ENCODE measurements at places on chromosomes 1 and 21.
A peak's percentile ranks its signal among the peaks of the same experiment; 100 is the strongest.

- no peak for DNase-seq
Measured at GRCh38 chr1:54417123-54417522, 10.9 kb upstream of the SSBP3 start.

DNA sequence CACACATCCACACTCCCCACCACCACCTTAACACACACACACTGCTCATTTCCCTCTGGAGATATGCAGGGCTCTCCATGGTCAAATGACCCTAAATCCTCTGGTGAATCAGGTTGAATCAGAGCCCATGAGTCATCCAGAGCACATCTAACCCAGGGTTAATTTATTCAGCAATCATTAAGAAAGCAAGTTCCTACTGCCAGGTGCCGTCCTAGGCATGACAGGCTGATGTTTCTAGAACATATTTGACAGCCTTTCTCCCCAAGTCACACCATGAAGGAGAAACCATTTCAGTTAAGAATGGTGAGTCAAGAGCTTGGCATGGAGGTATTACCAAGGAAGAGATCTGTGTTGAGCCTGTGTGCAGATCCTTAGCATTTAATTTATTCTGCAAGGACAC is 194.3 kb upstream of the CAMK1G start:
- no peak for DNase-seq

DNA sequence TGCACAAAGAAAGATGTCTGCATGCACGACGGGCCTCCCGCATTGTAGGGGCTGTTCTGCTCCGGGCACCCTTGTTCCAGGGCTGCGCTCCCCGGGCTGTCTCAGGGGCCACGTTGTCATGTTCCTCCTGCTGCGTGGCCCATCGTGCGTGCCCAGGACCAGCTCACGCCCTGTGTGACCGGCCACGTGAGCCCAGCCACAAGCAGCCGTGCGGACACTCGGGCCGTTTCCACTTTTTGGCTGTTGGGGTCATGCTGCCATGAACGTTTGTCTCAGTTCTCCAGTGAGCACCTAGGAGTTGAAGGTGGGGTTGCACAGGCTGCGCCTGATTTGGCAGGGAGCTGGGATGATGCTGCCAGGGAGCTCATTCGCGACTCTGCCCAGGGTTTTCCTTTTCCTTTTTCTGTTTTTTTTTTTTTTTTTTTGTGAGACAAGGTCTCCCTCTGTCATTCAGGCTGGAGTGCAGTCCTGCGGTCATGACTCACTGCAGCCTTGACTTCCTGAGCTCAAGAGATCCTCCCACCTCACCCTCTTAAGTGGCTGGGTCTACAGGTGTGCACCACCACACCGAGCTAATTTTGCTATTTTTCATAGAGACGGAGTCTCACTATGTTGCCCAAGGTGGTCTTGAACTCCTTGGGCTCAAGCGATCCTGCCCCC is 17.4 kb downstream of the PDXK start:
- no peak for DNase-seq

DNA sequence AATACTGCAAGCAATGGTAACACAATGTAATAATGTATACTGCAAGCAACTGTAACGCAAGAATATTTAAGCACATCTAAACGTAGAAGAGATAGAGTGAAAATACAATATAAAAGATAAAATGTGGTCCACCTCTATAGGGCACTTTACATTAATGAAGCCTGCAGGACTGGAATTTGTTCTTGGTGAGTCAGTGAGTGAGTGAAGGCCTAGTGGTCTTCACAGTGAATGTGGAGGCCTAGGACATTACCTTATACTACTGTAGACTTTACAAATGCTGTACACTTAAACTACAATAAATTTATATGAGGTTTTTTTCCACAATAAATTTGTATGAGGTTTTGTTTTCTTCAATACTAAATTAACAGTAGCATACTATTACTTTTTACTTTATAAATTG is 287.4 kb upstream of the SNX7 start:
- DNase-seq, result no peak

DNA sequence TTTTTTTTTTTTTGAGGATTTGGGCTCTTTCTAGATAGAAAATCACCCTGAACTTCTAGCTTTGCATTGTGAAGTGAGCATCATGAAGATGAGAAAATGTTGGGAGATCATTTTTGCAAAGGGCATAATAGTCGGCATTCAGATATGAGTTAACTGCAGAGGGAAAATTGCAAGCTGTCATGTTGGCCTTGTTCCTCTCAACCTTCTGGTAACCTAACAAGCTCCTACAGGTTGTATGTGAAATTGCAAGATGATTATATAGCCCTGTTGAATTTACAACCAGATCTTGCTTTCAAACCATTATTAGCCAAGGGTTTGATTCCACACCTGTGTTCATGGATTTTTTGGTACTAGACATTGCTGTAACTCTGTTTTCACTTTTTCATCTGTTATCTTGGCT is 2.2 kb downstream of the ELOA start:
- no peak for DNase-seq

DNA sequence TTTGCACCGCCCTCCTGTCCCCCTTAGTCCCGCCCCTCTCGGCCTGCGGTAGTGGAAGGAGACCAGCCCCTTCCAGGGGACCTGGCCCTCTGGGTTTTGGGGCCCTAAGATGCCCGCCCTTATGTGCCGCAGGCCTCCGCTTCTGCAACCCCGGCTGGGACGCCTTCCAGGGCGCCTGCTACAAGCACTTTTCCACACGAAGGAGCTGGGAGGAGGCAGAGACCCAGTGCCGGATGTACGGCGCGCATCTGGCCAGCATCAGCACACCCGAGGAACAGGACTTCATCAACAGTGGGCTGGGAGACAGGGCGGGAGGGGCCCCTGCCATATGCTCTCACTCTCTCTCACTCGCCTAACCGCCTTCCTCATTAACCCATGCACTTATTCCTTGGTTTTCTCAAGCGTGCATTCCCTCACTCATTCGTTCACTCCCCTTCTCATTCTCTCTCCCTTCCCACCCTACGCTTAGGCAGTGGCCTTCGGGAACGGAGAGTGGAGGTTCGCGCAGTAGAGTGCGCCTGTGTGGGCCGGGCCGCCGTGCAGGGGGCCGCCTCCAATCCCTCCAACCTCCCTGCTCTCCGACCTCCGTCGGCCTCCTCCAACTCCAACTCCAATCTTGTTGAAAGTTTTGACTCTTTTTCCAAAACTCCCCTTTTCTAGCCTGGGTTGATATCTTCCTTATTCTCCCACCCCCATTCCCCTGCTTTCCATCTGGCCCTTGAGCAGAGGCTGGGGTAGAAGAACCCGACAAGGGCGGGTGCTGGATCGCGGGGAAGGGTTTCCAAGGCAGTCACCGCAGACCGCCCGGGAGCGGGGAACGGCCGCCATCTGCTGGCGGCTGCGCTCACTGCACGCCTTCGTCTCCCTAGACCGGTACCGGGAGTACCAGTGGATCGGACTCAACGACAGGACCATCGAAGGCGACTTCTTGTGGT is 15.2 kb downstream of the BCAN start:
- peak; percentile 70 for DNase-seq

GRCh38 chr1:111882986-111883560 is 106.4 kb downstream of the KCND3 start:
- no peak for DNase-seq

GRCh38 chr1:8858888-8859706 is 19.4 kb downstream of the ENO1 start:
- no peak for DNase-seq

DNA sequence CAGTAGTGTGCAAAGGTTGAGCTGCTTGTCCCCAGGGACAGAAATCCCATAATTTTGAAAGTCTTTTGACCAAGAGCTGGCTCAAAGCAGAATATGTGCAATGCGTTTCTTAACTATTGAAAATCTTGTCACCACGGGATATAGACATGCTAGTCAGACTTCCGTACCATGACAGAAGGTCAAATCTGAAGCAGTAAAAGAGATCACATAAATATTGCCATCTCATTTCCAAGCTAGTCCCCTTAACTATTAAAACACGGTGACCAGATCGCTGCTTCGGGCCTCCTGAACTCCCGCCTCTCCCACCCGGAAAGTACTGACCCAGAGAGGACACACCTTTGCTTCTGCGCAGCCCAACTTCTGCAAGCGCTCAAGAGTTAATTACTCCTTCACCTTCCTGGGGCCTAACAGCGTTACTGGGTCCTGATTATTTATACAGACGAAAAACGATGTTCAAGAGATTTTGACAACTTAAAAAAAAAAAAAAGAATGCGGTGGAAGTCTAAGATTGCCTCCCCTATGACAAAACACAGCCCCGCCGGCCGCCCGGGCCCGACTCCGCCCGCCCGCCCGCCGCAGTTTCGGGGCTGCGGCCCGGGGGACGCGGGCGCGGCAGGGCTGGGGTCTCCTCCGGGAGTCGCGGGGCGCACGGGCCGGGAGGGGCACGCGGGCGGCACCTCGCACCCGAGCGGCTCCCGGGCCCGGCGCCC is 692 bp downstream of the SORT1 start:
- no peak for DNase-seq

GRCh38 chr1:25442178-25442577 is 11.5 kb downstream of the MACO1 start:
- DNase-seq, result no peak

DNA sequence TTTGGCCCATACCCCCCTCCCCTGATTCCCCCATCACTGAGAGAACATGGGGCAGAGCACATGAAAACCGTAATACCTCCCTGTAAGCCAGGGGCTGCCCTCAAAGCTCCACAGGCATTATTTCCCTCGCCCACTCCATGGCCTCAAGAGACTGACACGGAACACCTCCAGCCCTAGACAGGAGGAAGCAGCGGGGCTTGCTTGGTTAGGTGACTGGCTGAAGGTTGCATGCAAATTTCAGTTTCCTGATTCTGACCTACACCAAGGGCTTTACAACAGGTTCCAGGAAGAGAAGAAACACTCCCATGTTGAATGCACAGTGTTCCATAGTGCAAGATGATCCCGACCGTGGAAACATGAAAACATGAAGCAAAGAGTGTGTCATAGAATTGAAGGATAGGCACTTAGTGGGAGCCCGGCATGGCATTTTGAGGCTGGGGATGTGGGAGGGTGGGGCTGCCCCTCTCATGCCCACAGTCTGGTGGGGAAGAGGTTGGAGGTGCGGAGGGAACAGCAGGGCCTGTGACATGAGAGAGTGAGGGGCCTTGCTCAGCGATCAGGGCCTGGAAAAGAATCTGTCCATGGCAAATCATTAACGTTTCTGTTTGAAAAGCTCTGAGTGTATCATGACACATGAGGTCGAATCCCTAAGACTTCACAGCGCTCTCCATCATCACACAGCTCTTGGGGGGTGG is 33.5 kb downstream of the GPR137B start:
- no peak for DNase-seq

GRCh38 chr1:225318706-225319575 is 108.9 kb downstream of the LBR start:
- no peak for DNase-seq

GRCh38 chr21:44771896-44772525 is 29.6 kb downstream of the UBE2G2 start:
- DNase-seq, result no peak

DNA sequence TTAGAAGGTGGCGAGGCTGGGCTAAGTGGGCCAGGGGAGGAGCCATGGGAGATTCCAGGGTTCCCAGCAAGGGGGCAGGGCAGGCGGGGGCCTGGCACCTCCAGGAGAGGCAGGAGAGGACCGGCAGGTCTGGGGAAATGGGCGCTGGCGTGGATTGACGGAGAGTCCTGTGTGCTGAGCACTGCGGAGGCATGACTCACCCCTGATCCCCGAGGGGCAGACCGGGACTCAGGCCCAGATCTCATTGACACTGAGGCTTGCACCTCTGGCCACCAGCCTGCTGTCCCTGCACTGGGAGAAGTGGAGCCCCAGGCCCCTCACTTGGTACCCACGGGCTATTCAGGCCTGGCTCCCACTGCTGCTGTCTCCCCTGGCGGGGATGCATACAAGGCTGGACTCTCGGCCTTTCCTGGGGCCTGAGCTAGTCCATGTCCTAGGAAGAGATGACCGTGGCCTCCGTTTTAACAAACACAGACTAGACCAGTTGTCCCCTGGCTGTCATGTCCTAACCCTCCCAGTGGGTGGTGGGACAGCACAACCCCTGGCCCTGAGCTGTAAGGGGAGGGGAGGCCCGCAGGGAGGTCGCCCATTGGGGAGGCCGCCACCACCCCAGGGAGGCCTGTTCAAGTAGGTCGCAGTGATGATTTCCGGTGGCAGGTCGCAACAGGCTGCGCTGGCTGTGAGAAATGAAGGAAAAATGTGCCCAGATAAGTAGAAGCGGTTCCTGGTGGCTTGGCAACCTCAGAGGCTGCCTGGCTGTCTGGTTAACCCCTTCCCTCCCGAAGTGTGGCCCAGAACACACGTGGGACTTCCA is 39.7 kb downstream of the RIPK4 start:
- no peak for DNase-seq

- no peak for DNase-seq
Measured at GRCh38 chr1:40385437-40386358, 12.2 kb downstream of the SMAP2 start.

- peak; percentile 78 for DNase-seq
Measured at GRCh38 chr1:149917571-149918144, at the start of gene SV2A. Gene SV2A (minus strand): TSS chr1:149917844. CDS start chr1:149913840, 4,004 bp downstream.

GRCh38 chr1:112061056-112061455 is 71.6 kb upstream of the KCND3 start:
- DNase-seq, result no peak

GRCh38 chr1:92087542-92087941 is 7.4 kb downstream of the BTBD8 start:
- DNase-seq, result no peak
